ENCODE measurements at places on chromosomes 3 and 15. TPM values are rescaled to one million over a fixed set of nuclear protein-coding genes. Genes with fewer than 3 reads are reported as not detected.

PLIN1 gene
- 8.0 TPM for total RNA-seq

DNA sequence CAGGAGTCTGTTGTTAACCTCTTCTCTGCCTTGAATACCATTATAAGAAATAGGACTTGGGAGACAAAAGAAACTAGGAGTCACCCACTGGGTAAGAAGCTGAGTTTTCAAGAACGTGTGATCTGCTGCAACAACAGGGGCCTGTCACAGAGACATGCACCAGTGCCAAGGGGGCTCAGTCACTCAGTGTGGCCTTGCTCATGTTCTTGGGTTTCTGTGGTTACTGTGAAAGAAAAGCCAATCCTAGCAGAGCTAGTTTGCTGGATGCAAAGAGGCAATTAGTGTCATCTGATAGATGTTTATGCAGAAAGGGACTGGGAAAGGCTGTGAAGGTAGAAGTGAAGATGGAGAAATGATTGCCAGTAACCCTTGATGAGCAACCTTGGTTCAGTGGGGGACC lies 126.3 kb downstream of the IQCH start:
- no peak for DNase-seq

DNA sequence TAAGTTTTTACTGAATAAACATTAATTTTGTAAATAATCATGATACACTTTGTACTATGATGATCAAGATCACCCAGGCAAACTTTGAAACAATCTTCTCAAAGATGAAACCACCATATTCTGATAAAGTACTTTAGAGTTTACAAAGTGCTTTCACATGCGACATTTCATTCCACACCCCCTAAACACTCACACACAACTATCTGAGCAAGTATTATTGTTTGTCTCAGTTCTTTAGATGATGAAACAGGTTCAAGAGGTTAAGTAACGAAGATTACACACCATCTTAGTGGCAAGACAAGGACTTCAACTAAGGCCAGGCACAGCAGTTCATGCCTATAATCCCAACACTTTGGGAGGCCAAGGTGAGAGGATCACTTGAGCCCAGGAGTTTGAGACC lies 37.6 kb downstream of the ZNF148 start:
- no peak for DNase-seq

GRCh38 chr15:81723113-81723651 lies 322.6 kb downstream of the MEX3B start:
- DNase-seq, result no peak
